ENCODE measurements at places on chromosomes 11 and 22. TPM values are rescaled to one million over a fixed set of nuclear protein-coding genes. Genes with fewer than 3 reads are reported as not detected.

DNA sequence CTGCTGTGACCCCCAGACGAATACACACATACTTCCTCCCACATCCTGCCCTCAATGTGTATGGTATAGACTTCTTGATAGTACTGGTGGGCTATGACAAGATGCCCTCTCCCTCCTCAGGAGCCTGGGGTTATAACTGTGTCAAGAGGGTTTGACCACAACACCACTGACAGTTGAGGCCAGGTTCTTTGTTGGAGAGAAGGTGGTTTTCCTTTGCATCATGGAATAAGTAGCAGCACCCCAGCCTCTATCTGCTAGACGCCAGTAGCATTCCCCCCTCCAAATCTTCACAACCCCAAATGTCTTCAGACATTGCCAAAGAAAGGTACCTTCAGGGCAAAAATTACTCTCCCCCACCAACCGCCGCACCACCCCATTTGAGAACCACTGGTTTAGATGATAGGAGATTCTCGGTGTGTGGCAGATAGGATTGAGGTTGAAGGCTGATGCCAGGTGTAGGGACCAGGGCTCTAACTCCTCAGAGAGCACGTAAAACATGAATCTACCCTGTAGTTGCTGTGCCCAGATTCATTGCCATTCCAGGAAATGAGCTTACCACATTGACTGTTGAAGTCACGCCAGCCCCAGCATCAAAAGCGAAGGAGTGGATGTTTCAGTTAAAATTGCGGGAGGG lies 5.5 kb upstream of the MYO18B start:
- H3K36me3 ChIP-seq: peaks cover 18% of the 10 kb centered on the region
- peak; percentile 70 for DNase-seq
- H3K4me1 ChIP-seq: peaks cover 42% of the 10 kb centered on the region
- peak overlapping the region; percentile 100 for H3K27ac ChIP-seq

DNA sequence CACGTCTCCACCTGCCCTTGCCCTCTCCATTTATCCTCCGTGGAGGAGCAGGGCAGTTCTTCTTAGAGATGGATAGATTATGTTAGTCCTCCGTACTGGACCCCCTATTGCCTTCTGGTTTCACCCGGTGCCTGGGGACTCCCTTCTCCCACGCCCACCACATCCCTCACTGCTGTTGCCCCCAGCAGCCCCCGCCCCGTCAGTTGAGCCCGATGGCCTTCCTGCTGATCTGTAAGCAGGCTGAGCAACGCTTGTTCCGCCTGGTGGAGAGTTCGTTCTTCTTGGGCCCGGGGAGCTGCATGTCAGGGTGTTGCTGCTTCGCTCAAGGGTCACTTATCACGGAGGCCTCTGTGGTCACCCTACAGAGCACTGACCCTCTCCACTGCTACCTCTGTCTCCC lies 34.2 kb downstream of the B3GAT1 start:
- H3K4me3 ChIP-seq: no peak overlapping the region
- no peak for DNase-seq
- H3K27me3 ChIP-seq: no peaks in the 10 kb centered on the region
- no peaks in the 10 kb centered on the region for H3K4me1 ChIP-seq
- H3K27ac ChIP-seq: no peak overlapping the region
- no peaks in the 10 kb centered on the region for H3K36me3 ChIP-seq

- peaks cover 76% of the 10 kb centered on the region for H3K36me3 ChIP-seq
- H3K27me3 ChIP-seq: no peaks in the 10 kb centered on the region
These were observed 28.5 kb downstream of the CD44 start for GRCh38 chr11:35167426-35167954.

DNA sequence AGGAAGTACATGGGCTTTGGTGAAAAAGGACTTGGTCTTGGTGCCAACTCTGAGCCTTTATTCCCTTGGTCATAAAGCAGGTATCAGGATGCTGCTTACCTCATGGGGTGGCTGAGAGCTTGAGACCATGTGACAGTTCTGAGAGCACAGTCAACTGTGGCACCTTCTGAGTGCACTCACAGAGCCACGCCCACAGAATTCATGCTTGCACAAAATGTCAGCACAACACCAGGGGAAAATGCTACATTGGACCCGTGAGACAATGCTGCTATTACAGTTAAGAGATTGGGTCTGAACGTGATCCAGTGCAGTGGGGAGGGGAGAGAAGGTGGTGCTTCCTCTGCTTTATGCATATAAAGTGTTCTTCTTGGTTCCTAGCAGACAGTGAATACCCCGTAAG lies 79.5 kb upstream of the SPON1 start:
- H3K36me3 ChIP-seq: peaks cover 3% of the 10 kb centered on the region
- H3K4me1 ChIP-seq: peaks cover 10% of the 10 kb centered on the region

LGR4 gene
- total RNA-seq: 0.08 TPM

GRCh38 chr11:120310870-120311269 lies 14.2 kb upstream of the TLCD5 start:
- no peaks in the 10 kb centered on the region for H3K4me1 ChIP-seq
- peaks cover 6% of the 10 kb centered on the region for H3K27me3 ChIP-seq
- no peak for DNase-seq
- no peaks in the 10 kb centered on the region for H3K36me3 ChIP-seq

GRCh38 chr22:38964306-38964705 lies 6.9 kb downstream of the APOBEC3A start:
- H3K36me3 ChIP-seq: no peaks in the 10 kb centered on the region
- H3K27me3 ChIP-seq: peaks cover 9% of the 10 kb centered on the region

DNA sequence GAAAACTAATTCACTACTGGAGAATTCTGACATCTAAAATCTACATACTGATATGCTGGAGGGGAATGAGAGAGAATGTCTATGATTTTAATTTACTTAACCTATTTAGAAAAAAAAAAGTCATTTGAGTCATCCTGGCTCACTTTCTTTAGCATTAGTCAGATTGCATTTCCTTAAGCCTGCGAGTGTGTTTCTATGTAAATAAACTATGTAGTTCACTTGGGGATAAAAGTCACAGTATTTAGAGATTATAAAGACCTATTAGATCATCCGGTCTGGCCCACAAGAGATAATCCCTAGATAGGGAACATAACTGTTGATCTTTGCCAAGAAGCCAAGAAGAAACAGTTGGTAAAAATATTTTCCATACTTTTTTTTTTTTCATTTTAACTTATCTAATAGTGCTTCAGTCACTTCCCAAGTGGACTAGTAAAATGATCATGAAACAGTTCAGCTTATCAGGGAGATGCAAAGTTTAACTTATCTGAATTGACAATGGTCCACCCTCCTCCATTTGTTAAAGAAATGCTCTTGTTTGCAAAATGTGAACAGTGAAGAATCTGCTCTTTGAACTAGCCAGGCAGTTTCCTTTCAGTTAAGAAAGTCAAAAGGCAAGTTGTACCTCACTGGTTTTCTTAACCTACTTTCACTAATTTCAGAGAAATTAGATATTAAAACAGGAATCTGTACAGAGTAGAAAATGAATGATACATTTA lies 21.2 kb upstream of the BLID start:
- H3K27ac ChIP-seq: no peak overlapping the region
- H3K4me3 ChIP-seq: no peak overlapping the region
- no peaks in the 10 kb centered on the region for H3K4me1 ChIP-seq
- no peaks in the 10 kb centered on the region for H3K36me3 ChIP-seq
- no peak for DNase-seq

P2RX6 gene
- 0.14 TPM for total RNA-seq

GRCh38 chr22:21582801-21583740 lies 15.6 kb downstream of the UBE2L3 start:
- H3K4me3 ChIP-seq: no peak overlapping the region
- H3K36me3 ChIP-seq: peaks cover 14% of the 10 kb centered on the region
- H3K27me3 ChIP-seq: no peaks in the 10 kb centered on the region
- DNase-seq: no peak

DNA sequence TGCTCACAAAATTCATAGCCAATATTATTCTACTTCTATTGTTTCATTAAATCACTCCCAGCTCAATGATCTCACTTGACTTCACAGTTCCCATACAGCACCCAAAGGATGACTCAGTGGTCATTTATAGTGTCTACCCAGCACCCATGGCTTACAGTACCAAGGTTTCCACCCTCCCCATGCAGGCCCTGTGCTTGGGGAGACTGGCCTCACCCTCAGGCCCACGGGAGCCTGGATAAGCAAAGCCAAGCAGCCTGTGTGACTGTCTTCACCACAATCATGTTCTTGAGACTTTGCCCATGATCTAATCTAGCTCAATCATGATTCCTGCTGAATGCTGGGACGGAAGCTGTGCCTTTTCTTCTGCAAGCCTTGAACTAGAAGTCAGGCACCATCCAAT lies 97.6 kb downstream of the SLC36A4 start:
- no peaks in the 10 kb centered on the region for H3K4me1 ChIP-seq
- no peaks in the 10 kb centered on the region for H3K36me3 ChIP-seq
- H3K27ac ChIP-seq: no peak overlapping the region
- no peak overlapping the region for H3K4me3 ChIP-seq

GRCh38 chr11:88131764-88132470 lies 43.3 kb downstream of the RAB38 start:
- no peaks in the 10 kb centered on the region for H3K4me1 ChIP-seq
- H3K27me3 ChIP-seq: no peaks in the 10 kb centered on the region
- H3K4me3 ChIP-seq: no peak overlapping the region
- H3K36me3 ChIP-seq: peaks cover 2% of the 10 kb centered on the region
- H3K27ac ChIP-seq: no peak overlapping the region

GRCh38 chr11:43546561-43547429 lies 133.7 kb upstream of the HSD17B12 start:
- H3K27ac ChIP-seq: no peak overlapping the region
- H3K27me3 ChIP-seq: peaks cover 79% of the 10 kb centered on the region
- no peak overlapping the region for H3K4me3 ChIP-seq
- no peaks in the 10 kb centered on the region for H3K36me3 ChIP-seq

TREH gene
- total RNA-seq: not detected

DNA sequence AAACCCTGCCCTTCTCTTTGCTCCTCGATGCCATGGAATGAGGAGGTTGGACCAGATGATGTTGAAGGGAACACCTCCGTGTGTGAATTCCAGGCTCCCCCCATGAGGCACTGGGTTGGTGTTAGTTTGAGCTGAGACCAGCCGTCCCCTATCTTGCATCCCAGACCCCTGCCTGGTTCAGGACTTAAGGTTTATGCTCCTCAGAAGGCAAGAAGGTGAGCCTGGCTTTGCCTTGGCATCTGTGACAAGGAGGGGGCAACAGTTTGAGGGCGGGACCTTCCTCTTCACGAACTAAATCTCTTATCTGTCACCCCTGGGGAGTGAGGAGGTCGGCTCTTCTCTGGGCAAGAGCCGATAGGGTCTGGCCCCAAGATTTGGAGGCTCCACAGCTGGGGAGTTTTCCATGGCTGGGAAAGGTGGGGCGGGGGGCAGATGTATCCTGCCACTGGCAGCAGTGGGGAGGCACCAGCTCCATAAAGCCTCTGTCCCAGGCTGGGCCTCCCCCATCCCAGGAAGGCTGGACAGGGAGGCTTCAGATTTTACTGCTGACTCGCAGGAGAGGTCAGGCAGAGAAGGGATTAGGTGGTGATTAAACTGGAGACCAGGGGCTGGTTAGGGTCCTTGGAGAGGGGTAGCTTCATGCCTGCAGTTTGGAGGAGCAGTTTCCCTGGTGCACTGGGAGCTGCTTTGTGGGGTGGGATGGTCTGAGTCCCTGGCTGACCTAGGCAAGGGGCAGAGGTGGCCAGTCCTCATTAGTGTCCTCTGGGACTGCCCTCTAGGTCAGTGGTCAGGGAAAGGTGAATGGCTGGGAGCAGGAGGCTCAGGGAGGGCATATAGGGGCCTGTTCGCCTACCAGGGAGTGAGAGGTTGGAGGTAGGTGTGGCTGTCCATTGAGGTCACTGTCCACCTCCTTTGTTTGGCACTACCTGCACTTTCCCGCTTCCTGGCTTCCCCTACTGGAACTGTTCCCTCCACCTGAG lies 1.1 kb downstream of the SEC14L2 start:
- peaks cover 42% of the 10 kb centered on the region for H3K4me1 ChIP-seq
- H3K36me3 ChIP-seq: peaks cover 3% of the 10 kb centered on the region
- H3K4me3 ChIP-seq: peak overlapping the region; percentile 86
- peak overlapping the region; percentile 45 for H3K27ac ChIP-seq

OR52N4 gene
- total RNA-seq: 0.35 TPM

DNA sequence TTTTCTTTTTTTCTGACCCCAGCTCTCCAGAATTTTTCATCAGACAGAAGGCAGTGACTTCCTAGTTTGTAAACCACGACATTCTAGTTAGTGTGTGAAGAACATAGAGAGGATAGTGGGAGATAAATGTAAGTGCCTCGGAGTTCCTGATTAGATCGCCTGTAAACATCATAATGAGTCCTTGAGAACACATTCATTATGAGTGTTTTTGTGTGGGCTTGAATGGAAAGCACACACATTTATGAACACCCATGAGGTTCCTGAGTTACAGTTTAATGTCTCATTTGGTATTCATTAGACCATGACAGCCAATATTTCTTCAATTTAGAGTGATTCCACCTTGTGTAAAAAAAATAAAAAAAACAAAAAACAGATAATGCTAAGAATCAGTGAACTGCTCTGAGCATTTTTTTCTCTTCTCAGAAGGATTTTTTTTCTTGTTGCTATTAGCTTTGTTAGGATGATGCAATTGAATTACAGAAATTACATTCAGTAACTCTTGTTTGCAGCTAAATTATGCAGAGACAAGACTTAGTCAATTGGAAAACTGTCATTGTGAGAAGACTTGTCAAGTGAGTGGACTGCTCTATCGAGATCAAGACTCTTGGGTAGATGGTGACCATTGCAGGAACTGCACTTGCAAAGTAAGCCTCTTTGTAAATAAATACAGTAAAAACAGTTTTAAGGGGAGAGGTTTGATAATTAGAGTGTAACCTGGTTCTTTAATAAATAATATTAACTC lies 257.6 kb downstream of the NELL1 start:
- H3K4me3 ChIP-seq: no peak overlapping the region
- no peak overlapping the region for H3K27ac ChIP-seq
- H3K36me3 ChIP-seq: no peaks in the 10 kb centered on the region
- H3K4me1 ChIP-seq: no peaks in the 10 kb centered on the region

NLRP14 gene
- total RNA-seq: 0.08 TPM

DNA sequence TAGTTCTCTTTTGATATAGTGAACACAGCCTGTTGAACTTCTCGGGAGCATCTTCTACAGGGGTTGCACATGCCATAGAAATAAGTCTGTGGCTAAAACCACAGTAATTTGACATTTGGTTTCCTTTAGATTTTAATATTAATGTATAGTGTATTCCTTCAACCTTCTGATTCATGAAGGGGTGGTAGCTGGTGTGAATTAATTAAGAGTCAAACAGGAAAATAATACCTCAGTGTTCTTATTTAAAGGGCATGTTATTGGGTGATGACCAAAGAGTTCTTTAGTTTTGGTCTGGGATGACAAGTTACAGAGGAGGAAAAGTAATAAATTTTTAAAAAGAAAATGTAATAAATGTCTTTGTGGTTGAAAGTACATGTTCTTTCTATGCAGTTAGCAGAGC lies 86.8 kb downstream of the PDHX start:
- H3K4me1 ChIP-seq: peaks cover 61% of the 10 kb centered on the region
- H3K27ac ChIP-seq: no peak overlapping the region
- no peak overlapping the region for H3K4me3 ChIP-seq
- H3K27me3 ChIP-seq: no peaks in the 10 kb centered on the region
- H3K36me3 ChIP-seq: peaks cover 3% of the 10 kb centered on the region

DNA sequence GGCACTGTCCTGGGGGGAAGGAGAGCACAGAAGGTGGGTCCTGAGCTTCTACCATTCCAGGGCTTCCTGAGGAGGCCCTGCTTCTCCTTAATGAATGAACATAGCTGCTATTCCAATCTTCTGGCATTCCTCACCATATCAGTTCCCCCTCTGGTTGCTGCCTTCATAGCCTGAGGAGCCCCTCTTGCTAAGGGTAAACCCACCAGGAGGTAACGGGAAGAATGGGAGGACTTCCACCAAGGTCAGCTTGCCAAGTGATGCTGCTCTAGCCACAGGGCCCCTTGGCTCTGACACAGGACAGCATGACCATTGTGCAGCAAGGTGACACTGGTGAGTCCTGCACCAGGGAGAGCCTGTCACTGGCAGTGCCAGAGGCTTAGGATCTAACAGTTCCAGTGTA lies 1022.5 kb downstream of the TBC1D22A start:
- no peaks in the 10 kb centered on the region for H3K36me3 ChIP-seq
- DNase-seq: no peak

All from activated naive CD8-positive, alpha-beta T cell treated with anti-CD3 and anti-CD28 coated beads for 36 hours (primary cell).